DMS79 treated with DMSO at 0.1 percent for 48 hours (cell line): ENCODE measurements at places on chromosomes 2 and 18.
A peak's percentile ranks its signal among the peaks of the same experiment; 100 is the strongest.

DNA sequence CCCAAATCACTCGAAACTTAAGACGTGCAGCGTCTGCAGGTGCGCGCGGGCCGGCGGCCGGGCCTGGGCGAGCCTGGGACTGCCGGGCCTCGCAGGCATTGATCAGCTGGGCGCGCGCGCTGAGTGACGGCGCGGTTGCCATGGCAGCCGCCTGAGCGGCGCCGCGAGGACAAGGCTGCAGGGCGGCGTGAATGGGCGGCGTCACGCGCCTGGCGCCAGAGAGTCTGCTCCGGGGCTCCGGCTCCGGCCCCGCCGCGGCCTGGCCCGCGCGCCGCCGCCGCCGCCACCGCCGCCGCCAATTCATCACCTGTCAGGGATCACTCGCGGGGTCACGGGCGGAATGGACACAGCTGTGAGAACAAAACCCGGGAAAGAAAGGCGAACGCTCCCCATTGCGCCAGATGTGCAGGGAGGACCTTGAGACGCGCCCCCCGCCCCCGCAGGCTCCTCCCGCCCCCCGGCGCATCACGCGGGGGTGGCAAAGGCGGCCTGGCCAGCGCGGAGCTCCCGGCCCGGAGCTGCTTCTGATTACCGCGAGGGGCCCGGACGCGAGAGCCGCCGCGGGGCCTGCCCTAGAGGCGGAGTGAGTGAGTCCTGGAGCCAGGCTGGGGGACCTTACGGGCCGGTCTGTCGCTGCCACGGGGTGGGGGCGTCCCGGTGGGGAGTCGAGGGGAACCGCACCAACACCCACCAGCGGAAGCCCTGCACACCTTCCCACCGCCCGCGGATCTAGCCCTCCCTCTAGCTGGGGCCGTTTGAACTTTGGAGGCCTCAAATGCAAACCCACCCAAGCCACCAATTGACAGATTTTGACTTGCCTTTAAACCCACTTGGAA is 2.9 kb upstream of the ID2 start:
- DNase-seq, result peak; percentile 86

GRCh38 chr2:209845666-209846065 is 74.0 kb downstream of the UNC80 start:
- no peak for DNase-seq

- DNase-seq, result no peak
Observed at GRCh38 chr2:204571041-204571440, 25.8 kb downstream of the PARD3B start.

- DNase-seq, result no peak
Observed at GRCh38 chr2:172996387-172996961, 79.2 kb upstream of the MAP3K20 start.

DNA sequence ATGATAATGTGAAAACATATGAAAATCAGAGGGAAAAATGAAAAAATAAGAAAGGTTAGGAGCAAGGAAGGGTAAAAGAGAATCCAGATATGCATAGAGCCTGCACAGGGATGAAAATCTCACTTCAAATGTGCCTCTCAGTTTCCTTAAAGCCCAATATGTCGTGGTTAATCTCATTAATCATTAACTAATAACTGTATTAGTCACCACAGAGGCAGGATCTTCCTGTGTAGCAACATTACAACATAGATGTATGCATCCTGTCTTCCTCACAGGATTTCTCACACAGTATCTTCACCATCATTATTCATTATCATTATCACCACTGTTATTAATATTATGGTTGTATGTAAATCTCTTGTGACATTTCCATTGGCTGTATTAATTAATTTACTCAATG is 361.2 kb upstream of the SOX11 start:
- no peak for DNase-seq

DNA sequence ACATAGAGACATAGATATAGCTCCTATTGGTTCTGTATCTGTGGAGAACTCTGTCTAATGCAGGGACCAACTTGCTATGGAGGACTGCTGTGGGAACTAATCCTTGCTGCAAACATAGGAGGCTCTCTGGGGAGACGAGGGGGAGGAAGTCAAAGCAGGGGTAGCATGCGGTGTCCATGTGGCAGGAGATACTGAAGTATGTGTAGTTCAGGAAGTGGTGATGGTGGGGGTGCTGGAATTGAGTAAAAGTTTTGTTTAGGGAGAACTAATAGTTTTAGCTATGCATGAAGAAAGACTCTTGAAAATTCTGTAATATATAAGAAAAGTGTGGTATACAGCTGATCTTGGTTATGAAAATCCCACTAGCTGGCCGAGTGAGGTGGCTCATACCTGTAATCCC is 62.0 kb downstream of the ANKRD44 start:
- DNase-seq, result no peak

DNA sequence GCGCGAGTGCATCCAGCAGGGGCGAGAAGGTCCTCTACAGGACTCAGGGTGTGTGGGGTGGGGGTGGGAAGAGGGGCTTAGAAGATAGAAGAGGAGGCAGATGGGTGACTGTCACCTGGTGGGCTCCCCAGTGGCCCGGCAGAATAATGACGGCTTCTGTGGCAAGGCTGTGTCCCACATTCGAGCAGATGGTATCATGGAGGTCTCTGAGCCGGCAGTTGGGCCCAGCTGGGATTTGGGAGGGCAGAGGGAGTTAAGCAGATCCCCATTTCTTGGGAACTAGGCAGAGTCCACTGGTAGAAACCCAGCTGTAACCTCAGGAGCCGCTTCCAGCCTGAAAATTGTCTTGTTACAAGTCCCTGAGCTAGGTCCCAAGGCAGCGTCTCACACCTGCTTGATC is 28.4 kb upstream of the DTNB start:
- DNase-seq, result no peak

GRCh38 chr18:8029061-8029460 is 461.9 kb downstream of the PTPRM start:
- no peak for DNase-seq

DNA sequence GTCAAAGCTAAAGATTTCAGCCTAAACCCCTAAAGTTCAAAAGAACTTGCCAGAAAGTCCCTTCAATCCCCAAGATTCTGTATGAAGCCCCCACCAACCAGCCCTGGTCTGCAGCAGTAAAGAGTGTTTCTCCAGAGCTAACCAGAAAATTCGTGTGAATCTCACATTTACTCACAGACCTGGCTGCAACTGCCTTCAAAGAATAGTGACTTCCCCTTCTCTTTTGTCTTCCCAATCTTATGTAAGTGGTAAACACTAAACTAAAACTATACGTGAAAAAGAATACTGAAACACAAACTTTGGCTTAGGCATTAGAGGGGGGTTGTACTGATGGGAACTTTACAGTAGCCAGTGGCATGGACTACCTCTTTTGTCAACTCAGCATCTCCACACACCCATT is 50.6 kb upstream of the SETBP1 start:
- DNase-seq, result no peak

- no peak for DNase-seq
Observed at GRCh38 chr18:39960550-39960949, 1994.5 kb upstream of the PIK3C3 start.

DNA sequence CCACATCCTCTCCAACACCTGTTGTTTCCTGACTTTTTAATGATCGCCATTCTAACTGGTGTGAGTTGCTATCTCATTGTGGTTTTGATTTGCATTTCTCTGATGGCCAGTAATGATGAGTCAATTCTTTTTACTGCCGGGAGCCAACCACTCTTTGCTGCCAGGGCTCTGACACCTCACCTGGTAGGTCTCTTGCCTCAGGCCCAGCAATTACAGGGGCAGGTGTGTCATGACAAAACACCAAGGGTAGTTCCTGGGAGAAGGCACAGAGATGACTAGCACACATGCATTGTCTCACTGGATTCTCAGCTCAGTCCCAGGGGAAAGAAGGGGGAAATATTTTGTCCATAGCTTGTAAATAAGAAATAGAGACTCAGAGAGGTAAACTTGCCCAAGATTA is 122.3 kb downstream of the CHST9 start:
- DNase-seq, result no peak

DNA sequence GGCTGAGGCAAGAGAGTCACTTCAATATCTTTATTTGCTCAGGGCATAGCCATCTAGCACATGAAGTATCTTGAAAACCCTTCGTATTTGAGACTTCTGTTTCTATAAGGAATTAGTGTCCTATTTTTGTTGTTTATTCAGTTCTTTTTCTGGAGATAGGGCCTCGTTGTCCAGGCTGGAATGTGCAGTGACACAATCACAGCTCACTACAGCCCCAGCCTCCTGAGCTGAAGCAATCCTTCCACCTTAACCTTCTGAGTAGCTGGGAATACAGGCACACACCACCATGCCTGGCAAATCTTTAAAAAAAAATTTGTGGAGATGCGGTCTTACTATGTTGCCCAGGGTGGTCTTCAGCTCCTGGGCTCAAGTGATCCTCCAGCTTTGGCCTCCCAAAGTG is 50.6 kb downstream of the PSMD14 start:
- no peak for DNase-seq

- DNase-seq, result no peak
Observed at GRCh38 chr2:153455403-153455802, 23.2 kb downstream of the RPRM start.

DNA sequence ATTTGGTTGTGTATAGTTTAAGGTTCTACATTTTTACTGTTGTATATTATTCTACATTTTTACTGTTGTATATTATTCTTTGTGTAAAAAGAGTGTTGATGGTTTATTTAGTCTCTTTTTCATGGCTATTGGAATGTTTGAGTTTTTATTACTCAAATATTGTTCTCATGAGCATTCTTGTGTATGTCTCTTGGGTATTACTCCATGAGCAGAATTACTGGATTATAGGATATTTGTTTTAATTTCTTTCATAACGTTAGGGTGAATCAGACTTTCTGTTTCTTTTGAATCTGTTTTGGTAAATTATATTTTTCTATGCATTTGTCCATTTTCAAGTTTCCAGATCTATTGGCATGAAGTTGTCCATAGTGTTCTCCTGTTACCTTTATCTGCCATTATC is 111.6 kb downstream of the DYNAP start:
- no peak for DNase-seq

DNA sequence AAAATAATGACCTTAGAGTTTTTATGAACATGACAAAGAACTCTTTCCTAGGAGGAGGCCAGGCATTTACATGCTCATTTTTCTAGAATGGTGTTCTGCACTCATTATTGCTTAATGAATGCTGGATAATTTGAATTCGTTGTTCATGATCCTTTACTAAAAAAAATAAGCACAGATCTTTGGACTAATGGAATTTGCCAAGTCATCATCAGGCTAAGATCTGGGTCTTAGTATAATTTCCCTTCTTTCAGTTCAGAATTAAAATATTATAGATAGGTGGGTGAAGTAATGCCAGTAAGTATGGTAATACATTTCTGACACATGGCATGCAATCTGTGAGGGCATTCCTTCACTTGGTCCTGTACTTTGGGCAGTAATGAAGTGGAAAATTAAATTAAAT is 143.8 kb upstream of the AQP4 start:
- DNase-seq, result no peak

DNA sequence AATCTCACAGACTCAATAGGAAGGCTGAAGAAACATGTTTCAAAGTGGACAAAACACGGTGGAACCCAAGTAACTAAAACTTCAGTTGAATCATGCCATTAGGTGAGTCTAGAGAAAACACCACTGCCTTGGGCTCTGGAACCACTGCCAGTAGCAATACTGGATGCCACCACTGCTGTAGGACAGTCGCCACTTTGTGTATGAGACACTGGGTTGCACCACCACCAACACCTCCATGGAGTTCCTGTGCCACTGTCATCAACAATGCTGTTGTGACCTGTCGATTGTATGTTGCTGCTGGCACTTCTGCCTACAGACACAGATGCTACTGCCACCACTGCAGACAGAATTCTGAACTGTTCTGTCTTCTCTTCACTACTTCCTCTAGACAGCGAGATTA is 686.7 kb downstream of the METTL4 start:
- no peak for DNase-seq

DNA sequence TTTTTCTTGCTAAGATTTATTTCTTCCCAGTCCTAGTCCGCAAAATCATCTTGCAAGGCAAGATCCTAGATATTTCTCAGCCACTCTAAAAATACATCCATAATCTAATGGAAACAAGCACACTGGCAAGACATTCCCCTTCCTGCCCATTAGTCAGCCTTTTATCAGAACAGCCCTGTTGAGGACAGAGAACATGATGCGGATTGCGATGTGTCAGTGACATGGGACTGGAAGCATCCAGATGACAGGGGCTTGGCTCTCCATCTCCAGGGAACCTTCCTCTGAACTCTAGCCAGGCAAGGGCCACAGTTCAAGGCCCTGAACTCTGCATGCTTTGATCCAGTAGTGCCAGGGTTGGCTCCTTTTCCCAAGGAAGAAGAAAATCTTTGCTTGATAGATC is 70.0 kb downstream of the VSNL1 start:
- no peak for DNase-seq

DNA sequence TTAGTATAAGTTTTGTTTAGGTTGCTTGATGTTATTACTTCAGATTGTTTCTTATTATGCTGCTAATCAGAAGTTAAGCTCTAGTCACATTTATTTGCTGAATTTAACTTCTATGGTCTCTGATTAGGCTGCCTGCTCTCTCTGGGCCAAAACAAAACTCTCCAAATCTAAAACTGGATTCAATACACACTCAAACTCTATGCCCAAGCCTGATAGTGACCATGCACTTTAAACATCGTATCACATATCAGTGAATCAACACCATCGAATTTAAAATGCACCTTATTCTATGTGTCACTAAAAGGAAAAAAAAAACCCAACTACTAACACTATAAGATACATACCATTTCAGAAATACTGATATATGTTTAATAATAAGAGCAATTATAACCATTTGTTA is 76.9 kb upstream of the FRZB start:
- no peak for DNase-seq

DNA sequence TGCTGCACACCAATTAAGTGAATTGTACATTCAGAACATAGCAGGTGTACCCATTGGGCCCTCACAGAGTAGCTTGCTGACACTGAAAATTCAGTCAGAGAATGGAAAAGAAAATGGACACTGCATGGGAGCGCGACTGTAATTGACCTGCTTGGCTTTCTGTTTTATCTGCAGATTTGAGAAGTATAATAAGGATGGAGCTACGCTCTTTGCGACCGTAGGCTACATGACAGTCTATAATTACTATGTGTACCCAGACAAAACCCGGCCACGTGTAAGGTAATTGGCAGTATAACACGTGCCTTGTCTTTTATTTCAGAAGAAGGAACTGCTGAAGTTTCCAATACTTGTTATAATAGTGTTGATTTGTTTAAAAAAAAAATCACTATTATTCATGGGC is 33.5 kb upstream of the METAP1D start:
- no peak for DNase-seq

GRCh38 chr2:236677368-236677767 is 107.7 kb downstream of the ACKR3 start:
- no peak for DNase-seq
